T-helper 2 cell treated with Interferon-gamma antibody and Interleukin-4, amounts not matched to agents 5 μg/mL and 100 μg/mL, for 36 hours (primary cell): ENCODE measurements at places on chromosomes 7 and 10.

GRCh38 chr10:1153251-1153763 lies 97.1 kb downstream of the WDR37 start:
- no peak for DNase-seq

DNA sequence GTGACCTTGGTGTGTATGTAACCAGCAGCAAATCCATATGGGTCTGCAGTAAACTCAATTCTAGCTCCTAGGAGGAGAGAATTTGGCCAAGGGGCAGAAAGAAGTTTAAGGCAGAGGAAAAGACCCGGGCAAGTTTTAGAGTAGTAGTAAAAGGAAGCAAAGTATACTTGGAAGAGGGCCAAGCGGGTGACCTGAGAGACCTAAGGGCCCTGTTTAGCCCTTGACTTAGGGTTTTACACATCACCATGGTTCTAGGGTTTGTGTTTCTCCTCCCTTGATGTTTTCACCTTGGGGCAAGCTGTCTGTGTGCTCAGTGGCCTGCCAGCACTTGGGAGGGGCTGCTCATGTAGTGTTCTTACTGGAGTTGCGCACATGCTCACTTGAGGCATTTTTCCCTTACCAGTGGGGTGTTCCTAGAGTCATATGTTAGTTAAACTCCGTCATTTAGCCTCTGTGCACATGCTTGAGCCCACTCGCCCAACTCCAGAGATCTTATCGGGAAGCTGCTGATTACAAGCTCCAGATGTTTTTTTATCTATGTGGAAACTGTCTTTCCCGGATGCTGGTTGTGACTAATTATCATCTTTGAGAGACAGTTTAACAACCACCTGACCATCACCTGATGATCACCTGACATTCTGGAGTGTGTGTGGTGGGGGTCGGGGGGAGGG lies 137.6 kb upstream of the PRSS1 start:
- DNase-seq, result no peak

DNA sequence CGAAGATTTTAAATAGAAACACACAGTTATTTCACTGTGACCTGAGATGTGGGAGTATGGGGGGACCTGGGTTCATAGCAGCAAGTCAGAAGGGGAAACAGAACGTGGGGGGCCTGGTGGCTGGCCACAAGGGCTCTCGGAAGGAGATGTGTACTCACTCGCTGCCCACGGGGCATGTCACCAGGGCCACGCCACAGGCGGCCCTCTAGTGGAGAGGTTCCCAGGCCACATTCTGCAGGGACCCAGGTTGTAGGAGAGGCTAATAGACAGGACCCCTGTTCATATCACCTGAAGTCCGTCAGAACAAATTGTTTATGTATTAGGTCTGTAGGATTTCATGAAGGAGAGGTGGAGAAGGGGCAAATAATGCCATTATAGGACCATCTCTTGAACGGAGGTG lies 25.1 kb upstream of the SVOPL start:
- no peak for DNase-seq

GRCh38 chr10:77334501-77334900 lies 303.1 kb downstream of the KCNMA1 start:
- DNase-seq, result no peak

GRCh38 chr7:116024826-116025809 lies 5.4 kb downstream of the TFEC start:
- DNase-seq, result no peak

DNA sequence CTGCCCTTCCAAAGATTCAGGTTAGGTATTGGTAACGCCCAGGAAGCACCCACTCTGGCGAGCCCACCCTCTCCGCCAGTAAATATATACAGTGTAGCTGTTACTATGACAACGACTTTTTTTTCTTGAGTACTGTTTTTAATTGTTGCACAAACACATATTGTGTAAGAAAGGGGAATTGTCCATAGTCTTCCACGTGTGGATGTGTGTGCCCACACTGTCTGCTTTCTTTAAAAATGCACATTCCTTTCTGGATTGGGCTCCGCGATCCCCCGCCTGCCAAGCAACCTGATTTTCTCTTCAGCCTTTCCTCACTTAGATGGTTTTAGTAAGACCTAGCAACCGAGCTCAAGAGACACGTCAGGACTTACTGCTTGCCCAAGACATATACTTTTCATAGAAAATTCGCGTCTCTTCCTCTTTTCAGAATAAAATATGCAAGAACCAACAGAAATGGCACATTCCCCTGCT lies 247.8 kb downstream of the EBF3 start:
- no peak for DNase-seq

- no peak for DNase-seq
Observed at GRCh38 chr10:18238870-18239485, 98.8 kb downstream of the CACNB2 start.

DNA sequence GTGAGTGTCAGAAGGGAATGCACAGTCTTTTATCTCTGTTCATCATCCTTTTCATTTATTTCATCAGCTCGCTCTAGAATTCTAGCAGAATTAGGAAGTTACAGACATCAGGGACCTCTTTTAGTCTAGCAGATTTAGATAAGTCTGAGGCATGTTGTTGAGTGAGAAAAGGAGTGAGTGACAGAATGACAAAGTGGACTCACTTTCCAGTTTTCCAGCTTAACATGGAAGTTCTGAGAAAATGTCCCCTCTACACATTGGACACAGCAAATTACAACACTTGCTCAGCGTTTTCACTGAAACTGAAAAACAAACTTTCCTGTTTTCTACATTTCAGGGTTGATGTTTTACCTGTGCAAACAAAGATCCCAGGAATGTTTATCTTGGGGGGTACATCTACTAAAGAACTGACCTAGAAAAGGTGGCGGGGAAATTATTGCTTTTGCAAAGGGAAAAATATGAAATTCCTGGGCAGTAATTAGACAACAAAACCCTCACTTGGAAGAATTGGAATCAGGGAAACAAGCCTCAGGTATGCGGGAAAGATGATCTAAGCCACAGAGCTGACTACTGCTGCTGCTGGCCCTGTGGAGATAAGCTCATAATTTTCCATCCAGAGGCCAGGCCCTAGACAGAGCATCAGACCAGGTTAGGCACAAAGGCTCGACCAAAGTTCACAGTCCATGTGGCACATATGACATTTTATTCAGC lies 14.6 kb upstream of the CYP3A5 start:
- DNase-seq, result no peak

- DNase-seq, result no peak
Observed at GRCh38 chr10:121340271-121340831, 257.9 kb downstream of the FGFR2 start.

GRCh38 chr10:116216676-116217075 lies 56.3 kb downstream of the GFRA1 start:
- no peak for DNase-seq

DNA sequence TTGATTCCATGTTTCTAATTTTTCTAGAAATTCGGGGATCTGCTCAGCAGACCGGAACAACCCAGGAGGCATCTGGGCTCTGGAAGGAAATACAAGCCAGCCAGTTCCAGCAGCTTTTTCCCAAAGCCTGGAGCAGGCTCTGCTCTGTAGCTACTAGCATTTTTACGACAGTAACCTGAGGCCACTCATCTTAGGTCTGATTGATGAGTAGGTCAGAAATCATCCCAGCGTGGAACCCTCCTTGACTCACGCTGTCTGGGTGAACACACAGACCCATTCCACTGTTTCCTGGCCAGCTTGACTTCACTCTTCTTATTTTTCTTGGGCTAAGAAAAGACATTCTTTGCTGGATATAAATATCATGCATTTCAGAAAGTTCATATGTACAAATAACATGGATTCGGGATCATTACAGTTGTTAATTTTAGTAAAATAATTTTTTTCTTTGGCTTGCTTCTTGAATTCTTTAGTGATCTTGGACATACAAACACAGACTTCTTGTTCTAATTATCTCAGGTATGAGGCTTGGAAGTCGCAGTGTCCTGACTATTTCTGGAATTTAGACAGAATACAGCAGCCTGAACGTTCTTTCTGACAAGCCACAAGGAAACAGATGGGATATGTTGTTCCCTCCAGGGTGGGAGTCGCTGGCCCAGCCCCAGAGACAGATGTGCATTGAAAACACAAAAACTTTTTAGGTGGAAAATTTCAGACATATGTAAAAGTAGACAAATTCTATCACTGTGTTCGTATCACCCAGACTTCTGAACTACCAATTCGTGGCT lies 54.6 kb upstream of the PITRM1 start:
- no peak for DNase-seq

DNA sequence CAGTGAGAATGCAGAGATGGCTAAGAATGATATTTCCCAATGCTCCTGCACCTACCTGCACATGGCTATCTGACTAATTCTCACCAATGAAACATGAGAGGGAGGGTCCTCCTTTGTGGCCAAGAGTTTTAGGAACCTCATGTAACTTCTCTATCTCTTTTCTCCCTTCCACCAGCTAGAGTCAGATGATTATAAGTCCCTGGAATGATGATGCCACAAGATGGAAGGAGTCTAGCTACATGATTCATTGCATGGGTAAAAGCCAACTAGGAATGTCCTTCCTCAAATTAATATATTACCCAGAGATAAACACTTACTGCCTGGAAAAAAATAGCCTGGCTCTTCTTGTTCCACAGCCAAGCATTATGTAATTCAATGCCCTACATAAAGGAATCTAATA lies 55.1 kb upstream of the AASS start:
- no peak for DNase-seq

DNA sequence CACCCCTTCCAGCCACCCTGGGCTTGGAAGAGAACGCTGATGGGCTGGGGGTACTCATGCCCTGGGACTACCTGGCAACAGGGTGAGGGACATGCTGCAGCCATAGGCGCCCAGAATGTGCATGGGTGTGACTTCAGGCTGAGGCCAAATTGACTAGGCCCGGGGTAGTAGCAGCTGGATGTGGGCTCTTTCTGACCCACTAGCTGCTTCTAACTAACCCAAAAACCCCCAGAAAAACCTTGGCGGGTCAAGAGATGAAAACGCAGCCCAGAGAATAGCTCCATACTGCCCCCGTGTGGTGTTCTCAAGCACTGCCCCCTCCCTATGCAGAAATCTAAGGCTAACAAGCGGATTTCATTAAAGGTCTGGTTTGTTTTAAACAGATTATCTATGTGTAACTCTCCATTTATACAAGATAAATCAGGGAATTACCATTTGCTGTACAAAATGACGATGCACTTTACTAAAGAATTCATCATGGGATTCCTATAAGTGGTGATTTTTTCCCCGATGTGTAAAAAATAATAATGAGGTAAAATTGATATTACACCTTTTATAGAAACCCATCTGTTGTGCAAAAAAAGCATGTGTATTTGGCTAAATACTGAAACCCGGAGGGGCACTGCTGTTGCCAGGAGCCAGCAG lies 4.2 kb downstream of the SMARCD3 start:
- peak; percentile 49 for DNase-seq

- DNase-seq, result peak; percentile 52
Observed at GRCh38 chr10:50621968-50622705, 1.6 kb downstream of the SGMS1 start.

DNA sequence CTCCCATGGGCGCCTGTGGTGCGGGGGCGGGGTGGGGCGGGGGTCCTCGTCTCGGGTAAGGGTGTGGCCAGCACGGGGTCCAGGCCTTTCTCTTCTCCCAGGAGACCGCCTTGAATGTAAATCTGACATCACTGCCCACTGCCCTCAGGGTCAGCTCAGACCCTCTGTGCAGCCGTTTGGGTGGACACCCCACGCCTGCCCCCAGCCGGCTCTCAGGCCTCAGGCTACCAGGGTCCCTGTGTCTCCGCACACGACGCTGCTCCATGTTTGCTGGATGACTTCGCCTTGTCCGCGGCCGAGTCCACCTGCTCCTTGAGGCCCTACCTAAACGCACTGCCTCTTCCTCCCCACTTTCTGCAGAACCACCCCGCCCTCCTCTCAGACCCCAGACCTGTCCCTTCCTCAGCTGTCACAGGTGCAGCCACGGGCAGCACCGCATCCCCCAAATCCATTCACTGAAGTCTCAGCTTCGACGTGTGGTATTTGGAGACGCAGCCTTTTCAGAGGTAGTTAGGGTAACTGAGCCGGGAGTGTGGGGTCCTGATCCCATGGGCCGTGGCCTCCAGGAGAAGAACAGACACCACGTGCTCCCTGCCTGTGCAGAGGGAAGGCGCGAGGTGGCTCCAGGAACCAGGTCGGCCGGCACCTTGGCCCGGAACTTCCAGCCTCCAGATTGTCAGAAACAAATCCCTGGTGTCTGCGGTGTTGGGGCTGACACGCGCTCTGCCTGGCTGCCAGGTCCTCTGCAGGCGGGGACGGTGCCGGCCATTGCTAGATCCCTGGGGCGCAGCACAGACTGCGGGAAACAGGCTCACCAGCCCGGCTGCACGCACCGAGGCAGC lies 97.4 kb upstream of the DIP2C start:
- no peak for DNase-seq

DNA sequence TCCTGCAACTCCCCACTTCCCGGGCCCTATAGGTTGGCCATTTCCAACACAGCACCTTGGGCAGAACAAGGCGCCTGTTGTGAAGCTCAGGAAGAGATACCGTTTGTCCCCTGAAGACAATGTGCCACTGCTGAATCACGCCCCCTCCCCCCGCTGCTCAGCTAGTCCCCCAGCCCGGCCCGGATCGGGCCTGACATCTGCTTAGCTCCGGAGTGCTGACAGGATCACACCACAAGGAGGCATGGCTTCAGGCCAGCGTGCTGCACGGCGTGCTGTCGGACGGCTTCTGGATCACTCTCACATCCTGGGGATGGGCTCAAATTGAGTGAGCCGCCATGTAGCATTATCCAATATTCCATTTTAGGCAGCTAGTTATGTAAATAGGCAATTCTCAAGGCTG lies 62.1 kb upstream of the EFCAB10 start:
- no peak for DNase-seq

GRCh38 chr7:46658281-46658680 lies 737.2 kb upstream of the IGFBP3 start:
- DNase-seq, result no peak

GRCh38 chr7:64463636-64464375 lies 99.1 kb downstream of the ZNF680 start:
- no peak for DNase-seq

GRCh38 chr10:95374597-95375209 lies 83.9 kb upstream of the PDLIM1 start:
- peak; percentile 65 for DNase-seq

GRCh38 chr7:29287366-29287765 lies 92.8 kb downstream of the CHN2 start:
- DNase-seq, result no peak

GRCh38 chr7:129359638-129360037 lies 74.6 kb upstream of the STRIP2 start:
- no peak for DNase-seq

DNA sequence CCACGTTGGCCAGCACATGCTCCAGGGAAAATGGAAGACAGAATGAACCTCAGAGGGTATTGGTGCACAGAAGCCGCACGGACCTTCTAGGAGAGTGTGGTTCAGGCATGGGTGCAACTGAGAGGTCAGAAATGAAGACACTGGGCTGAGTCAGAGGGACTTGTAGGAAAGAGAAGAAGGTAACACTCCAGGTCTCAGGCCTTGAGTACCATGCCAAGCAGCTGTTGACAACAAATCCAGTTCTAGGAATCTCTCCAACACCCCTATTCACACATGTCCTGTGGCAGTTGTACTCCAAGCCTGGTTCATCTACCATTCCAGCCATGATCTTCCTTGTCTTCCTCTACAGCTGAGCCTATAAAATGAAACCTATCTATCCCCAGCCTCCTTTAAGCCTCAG lies 251.6 kb downstream of the USP6NL start:
- no peak for DNase-seq
